ENCODE measurements at places on chromosomes 5 and 9.

GRCh38 chr5:140042643-140043507, at the start of gene NRG2:
Gene NRG2, minus strand, starts transcription at chr5:140043299.
- DNase-seq = no peak

DNA sequence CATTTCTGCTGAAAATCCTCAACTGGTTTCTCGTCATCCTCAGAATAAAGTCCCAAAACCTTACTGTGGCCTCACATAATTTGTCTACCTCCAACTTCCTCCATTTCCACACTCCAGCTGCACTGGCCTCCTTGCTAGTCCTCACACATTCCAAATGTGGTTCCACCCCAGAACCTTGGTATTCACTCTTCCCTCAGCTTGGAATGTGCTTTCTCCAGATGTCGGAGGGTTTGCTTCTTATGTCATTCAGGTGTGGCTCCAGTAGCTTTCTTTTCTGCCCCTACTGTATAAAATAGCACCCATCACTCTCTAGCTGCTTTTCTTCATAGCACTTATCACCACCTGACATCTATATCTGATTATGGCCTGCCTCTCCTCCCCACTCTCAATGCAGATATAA, 102.5 kb upstream of the IFNK start:
- no peak for DNase-seq

- DNase-seq = peak; percentile 25
Observed at GRCh38 chr9:119905724-119906123, 536.5 kb upstream of the BRINP1 start.

GRCh38 chr5:135154961-135155360, 120.9 kb upstream of the PITX1 start:
- DNase-seq = no peak

GRCh38 chr9:82410306-82410705, 421.7 kb downstream of the SPATA31D1 start:
- DNase-seq = no peak

DNA sequence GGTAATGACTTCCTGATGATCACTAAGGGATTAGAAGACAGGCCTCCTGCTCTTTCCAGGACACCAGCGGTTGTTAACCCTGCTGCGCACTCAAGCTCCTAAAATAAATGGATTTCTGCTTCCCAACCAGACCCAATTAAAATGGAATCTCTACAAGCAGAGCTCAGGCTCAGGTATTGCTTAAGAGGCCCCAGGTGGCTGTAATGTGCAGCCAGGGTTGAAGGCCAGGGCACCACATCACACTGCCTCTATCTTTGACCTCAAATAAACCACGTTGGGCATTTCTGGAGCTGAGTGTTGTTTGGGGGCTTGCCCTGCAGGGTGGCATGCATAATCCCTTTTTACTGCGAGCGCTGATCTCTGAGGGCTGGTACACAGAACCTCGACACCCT, 108.0 kb downstream of the FBXO38 start:
- DNase-seq = no peak

DNA sequence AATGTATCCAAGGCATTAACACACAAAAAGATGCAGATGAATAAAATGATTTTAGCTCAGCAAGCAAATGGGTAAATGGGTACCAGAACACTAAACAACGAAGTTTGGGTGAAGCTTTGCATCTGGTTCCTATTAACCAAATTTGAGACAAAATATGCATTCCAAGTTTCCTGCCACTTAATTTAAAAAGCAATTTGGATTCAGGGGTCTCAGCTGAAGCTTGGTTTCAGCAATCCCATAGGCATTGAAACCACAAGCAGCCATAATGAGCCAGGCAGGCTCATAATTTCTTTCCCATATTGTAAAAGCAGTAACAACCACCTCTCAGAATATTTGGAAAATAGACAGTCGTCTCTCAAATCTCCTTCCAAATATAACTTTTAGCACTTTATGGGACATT, 138.9 kb downstream of the NXNL2 start:
- DNase-seq = no peak

GRCh38 chr5:129807162-129807814, 59.4 kb downstream of the MINAR2 start:
- no peak for DNase-seq

DNA sequence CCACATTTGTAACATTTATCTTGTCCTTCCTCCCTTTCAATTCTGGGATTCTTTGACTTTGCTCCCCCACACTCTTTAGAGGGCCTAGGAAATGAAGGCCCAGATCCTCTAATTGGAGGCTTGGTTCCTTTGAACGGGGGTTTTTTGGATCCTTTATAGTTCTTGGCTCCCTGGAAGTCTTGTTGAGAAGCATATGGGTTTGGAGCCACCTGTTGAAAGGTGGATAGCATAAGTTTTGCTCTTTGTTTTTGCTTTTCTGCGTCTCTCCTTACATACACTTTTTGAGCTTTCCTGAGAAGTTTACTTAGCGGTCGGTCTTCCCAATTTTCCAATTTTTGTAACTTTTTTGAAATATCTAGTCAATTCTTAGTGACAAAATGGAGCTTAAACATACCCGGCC, 17.8 kb downstream of the IFT74 start:
- no peak for DNase-seq

- DNase-seq = no peak
Observed at GRCh38 chr9:88033359-88033702, 59.0 kb upstream of the CDK20 start.

GRCh38 chr9:132699956-132700355, 29.7 kb downstream of the GTF3C4 start:
- no peak for DNase-seq

GRCh38 chr5:39187831-39188731, 31.3 kb downstream of the FYB1 start:
- no peak for DNase-seq

GRCh38 chr5:20611620-20612019, 623.6 kb upstream of the CDH18 start:
- no peak for DNase-seq

GRCh38 chr5:131757830-131758519, 38.8 kb downstream of the FNIP1 start:
- DNase-seq = no peak

DNA sequence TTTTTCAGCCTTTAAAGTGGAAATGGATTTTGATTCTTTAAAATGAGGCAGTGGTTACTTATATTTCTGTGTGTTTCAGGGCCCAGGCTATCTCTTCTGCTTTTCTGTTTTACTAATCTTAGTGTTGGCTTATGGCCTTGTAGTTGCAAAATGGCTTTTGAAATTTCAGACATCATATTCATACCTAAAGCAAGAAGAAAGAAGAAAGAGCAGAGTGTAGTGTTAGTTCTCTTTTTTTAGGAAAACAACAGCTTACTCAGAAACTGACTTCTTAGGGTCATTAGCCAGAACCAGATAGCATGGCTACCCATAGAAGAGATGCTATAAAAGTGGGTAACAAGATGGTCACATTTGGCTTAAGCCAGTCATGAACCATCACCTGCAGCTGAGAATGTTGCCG, 20.9 kb downstream of the ZBED3 start:
- no peak for DNase-seq

DNA sequence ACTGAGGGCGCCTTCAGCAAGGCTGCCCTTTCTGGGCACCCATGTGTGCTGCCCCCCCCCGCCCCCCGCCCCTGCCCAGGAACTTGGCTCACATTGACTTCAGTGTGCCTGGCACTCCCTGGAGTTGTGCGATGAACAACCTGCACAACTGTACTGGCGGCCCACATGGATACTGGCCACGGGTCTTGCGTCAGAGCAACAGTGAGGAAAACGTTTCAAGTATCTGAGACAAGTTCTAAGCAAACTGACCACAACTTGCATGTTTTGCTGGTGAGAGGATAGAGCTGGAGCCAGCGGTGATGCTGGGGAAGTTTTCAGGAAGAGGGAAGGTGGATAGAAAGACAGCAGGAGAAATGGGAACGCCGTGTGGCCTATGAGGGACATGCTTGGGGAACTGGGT, 45.4 kb downstream of the HABP4 start:
- no peak for DNase-seq

DNA sequence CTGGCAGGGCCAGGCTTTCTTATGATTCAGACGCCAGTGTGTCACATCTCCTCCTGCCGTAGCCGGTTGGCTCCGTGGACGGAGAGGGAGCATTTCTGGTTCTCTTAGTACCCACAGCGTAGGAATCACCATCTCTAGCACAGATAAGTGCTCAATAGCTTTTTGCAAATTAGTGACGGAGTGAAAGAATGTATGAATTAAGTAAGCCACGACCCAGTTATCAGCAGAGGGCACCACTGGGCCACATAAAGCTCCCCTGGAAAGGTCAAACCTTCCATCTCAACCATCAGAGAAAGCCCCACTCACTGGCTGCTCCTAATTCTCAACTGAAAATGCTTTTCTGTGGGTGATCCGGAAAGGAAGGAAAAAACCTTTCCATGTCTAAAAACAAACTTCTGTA, 317.0 kb upstream of the ADCY2 start:
- peak; percentile 22 for DNase-seq

DNA sequence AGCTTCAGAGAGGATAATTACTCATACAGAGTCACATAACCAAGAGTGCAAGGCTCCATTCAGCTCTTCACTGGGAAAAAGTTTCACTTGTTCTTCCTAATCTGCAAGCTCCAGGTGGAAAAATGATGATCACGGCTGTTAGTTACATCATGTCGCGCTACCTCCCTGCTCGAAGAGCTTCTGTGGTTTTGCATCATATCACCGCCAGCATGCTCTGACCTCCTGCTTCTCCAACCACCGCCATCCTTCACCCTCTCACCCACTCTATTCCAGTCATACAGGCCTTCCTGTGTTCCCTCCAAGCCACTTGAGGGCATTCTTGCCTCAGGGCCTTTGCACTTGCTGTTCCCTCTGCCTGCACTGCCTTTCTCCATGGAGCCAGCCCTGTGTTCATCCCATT, 47.1 kb downstream of the COL27A1 start:
- no peak for DNase-seq

- no peak for DNase-seq
Observed at GRCh38 chr5:117235786-117236185, 661.2 kb upstream of the SEMA6A start.

DNA sequence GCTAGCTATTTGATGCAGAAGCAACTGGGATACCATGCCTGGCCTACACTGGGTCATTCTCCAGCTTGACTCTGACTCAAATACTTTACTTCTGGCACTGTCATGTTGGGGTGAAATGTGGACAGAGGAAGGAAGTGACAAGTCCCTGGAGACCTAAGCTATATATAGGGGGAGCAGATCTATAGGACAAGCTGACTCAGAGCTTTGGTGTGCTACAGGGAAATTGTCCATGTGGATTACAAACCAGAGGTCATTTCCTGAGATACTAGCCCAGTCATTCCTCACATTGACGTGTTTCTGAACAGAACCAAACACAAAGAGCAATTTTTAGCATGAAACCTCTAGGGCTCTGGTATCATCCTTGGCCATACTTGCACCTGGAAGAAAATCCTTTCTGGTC, 531.6 kb upstream of the CLINT1 start:
- no peak for DNase-seq

DNA sequence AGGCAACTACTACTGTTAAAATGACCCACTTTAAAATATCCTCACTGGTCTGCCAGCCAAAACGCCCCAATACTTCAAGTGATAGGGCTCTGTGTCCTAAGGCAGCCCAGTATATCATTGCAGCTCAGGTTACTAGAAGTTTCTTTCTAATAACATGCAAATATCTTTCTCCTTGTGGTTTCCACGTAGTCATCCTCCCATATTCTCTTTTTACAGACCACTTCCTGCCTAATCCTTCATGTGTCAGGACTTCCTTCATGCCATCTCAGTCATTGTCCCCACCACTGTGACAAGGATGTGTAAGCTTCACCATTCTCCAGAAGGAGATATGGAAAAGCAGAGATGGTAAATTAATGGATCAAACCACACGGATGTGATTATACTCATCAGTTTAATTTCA, 813.7 kb downstream of the MAT2B start:
- DNase-seq = no peak

DNA sequence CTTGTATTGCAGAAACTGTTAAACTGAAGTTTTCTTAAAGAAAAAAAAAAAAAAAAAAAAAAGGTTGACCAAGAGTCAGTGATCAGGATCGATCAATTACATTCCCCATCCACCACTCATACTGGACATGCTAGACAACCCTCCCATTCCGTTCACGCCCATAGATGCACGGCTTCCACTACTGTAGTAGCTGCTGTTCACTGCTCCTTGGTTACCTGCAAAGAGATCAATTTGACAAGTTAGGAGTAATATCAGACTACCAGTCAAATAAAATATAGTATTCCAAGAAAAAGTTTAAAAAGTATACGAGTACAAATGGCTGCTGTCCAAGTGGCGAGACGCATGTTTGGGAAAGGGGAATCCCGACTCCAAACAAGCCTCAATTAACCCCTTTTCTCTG, 8.7 kb downstream of the HNRNPH1 start:
- no peak for DNase-seq

- no peak for DNase-seq
Observed at GRCh38 chr5:34717426-34718327, 61.5 kb downstream of the RAI14 start.

DNA sequence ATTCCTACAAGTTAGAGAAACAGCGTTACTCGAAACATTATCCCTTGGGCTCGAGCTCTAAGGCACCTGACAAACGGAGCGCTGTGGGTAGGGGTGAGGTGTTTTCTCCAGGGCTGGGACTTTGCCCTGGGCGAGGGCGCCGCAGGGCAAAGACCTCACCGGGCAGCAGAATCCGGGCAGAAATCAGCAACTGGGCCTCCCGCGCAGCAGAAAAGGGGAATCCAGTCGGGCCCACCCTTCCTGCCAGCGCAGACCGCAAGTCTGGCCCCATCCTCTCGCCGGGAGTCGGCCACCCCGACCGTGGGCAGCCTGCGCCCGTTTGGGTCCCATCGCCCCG, 430 bp upstream of the MSH3 start:
- DNase-seq = no peak

DNA sequence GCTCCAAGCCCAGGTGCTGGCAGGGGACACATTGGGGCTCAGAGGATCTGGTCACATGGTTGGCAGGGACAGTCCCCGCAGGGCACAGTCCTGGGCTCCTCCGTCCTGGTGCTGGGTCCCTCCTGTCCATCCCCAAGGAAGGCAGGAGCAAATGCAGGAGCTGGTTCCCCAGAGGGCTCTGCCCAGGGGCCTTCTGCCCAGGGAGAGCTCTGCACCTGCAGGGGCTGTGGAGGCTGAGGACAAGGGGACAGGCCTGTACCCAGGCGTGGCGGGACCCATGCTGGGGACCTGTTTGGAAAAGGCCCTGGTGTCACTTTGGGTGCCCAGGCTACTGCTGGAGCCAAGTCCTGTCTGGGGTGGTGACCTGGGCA, 7.2 kb downstream of the SPATA31E1 start:
- no peak for DNase-seq

DNA sequence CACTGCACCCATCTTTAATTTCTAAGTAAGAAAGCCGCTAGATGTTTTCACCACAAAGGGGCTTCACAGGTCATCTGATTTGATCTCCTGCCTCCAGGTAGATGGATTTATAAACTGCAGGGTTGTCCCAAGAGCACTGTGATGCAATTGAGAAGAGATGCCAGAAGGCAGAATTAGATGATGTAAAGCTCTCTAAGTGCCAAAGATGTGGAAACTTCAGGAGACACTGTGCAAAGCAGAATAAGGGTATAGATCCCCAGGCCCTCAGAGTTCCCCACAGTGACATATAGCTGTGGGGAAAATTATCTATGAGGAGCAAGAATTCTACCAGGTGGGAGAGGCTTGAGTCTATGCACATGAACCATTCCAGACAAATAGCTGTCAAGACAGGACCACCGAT, 90.5 kb downstream of the FSTL4 start:
- no peak for DNase-seq

GRCh38 chr9:111038331-111039230, at the start of gene LPAR1:
Gene LPAR1, minus strand, starts transcription at chr9:111038470. Its CDS starts 66,353 bp downstream, at chr9:110972117.
- DNase-seq = no peak

- peak; percentile 10 for DNase-seq
Observed at GRCh38 chr9:124183772-124184171, 74.0 kb upstream of the NEK6 start.

- no peak for DNase-seq
Observed at GRCh38 chr9:113619491-113620376, 156.2 kb downstream of the RGS3 start.

Data from NCI-H1417 treated with DMSO at 0.1 percent for 48 hours (cell line).